ENCODE measurements at places on chromosomes 12 and 14.

DNA sequence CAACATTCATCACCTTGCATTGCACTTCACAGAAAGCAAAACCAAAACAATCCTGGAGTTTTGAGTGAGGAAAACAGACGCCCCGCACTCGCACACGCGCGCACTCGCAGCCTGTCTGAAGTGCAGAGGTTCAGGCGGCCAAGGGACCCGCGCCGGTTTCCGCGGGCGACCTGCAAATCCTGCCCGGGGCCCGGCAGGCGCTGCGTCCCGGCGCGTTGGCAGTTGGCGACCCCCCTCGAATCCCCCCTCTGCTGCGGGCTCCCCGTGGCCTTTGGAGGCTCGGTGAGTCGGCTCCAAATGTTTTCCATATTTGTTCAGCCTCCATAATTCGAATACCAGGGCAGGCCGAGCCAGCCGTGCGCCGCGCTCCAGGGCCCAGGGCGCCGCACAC is at the start of gene SSPN:
Gene SSPN (plus strand): TSS at position 324 of the 391 bp plus-strand sequence. CDS start 100 bp downstream, outside the sequence.
- peak; percentile 21 for DNase-seq

- DNase-seq, result no peak
Observed at GRCh38 chr12:51994959-51995358, 11.8 kb upstream of the TAMALIN start.

DNA sequence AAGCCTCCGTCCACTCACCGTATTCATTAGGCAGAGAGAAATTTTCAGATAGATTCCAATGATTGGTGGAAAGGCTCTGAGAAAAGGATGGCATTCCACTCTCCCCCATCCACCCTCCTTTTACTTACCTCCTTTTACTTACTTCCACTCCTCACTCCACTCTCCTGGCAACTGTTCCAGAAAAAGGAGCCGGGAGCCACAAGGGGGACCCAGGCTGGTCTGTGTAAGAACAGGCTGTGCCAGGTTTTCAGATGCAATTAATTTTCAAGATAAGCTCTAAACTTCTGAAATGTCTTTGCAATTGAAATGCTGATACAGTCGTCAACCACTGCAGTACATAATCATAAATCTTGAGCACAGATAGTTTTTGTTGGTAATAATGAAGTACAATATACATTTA is 248.8 kb downstream of the ANO6 start:
- DNase-seq, result no peak

DNA sequence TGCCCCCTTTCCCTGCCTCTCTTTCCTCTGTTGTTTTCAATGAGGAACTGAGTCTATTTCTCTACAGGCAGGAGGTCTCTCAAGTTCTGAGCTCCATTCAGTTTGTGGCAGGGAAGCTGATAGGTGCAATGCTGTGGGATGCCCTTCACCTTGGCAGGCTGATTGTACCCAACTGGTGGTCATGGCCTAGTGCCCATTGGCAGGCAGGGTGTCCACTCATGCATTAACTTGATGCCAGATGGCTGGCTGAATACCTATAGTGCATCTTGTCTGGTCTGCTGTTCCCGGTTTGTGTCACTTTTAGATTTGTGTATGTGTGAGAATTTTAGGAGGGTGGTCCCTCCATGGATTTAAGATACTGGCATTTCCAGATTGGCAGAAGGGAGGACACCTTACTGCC is 20.0 kb upstream of the ITGA5 start:
- DNase-seq, result no peak

GRCh38 chr14:89004166-89004565 is 179.7 kb downstream of the TTC8 start:
- no peak for DNase-seq

DNA sequence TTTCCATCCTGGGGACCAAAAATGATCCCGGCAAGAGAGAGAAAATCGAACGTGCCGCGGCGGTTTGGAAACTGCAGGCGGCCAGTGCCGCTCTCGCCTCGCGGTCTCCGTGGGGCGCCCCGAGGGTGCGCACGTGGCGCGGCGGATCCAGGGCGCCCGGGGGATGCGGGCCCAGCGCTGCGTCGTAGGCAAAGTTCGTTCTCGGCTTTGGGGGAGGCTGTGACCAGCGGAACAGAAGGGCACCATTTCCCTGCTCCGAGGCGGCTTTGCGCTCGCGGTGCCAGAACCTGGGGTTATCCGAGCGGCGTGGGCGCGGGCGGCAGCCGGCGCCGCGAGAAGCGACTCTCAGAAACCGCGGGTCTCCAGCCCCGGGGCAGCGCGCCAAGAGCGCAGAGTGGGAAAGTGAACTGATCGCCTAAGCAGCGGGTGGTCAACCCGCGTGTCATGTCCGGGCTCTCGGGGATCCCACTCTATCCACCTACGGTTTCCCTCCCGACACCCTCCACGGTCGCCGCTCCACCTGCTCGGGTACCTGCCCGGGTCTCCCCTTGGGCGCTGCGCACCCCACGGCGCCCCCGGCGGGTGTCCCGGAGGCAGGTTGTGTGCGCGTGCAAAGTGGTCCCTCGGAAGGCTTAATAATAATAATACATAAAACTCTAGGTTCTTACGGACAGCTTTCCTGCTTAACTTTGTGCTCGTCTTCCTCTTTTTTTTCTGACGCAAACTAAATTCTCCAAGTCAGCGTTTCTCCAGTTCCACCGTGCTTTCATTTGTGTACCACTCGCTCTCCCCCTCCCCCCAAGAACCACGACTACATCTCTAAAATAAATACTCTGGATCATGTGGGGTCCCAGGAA is 1.2 kb downstream of the ESRRB start:
- no peak for DNase-seq

DNA sequence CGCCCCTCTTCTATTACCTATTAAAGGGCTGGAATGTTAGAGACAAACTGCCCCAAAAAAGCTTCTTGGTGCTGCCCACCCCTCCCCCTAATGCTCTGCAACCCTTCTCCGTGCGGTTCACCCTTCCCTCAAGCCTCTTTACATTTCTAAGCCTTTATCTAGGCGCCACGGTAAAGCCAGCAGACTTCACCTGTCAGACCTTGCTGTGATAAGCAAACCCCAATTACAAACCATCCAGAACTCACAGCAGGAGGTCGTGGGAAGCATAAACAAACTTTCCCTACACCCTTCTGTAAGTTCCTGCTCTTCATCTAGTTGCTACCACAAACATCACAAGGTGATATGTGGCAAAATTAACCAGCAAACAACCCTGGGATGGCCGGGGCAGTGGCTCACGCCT is 56.8 kb downstream of the MOK start:
- DNase-seq, result no peak

GRCh38 chr14:61119006-61119405 is 138.0 kb downstream of the SLC38A6 start:
- DNase-seq, result no peak

DNA sequence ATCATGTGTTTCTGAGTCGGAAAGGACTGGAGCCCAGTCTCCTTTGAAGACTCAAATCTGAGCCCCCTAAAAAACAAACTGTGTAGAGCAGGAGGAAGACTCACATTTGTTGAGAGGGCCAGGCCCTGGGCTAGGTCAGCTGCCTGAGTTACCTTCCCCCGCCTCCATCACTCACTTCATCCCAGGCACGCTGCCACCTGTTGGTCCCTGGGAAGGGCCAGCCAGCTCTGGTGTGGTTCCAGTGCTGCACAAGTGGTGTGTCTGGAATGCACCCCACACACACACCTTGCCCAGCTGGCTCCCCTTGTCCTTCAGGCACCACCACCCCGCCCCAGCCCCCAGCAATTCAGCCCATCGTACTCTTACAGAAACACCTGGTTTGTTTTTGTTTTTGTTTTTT is 9.0 kb downstream of the MVK start:
- DNase-seq, result no peak

GRCh38 chr14:68805414-68805813 is 12.5 kb upstream of the ZFP36L1 start:
- no peak for DNase-seq

DNA sequence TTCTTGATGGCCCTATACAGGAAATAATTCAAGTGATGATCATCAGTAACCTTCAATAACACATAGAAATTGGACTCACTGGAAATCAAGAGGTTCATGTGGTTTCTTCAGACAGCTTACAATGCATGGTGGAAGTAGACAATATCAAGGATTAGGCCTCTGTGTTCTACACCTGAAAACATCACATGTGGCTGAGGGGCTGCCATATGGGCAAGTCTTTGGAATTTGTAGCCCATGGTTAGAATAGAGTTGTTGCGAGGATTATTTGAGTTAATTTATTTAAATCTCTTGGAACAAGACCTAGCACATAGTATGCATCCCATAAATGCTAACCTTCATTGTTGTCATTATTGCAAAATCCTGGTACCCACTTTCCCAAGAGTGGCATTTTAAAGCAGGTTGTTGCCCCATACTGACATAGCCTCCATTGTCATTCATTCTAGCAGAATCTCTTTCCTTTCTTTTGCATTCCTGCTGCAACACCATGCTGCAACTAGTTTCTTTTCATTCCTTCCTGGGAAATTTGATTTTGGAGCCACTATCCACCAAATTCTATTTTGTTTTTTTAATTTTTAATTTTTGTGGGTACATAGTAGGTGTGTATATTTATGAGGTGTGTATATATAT is 352.7 kb upstream of the NAV3 start:
- no peak for DNase-seq
